ENCODE measurements at places on chromosomes 5 and 9.

DNA sequence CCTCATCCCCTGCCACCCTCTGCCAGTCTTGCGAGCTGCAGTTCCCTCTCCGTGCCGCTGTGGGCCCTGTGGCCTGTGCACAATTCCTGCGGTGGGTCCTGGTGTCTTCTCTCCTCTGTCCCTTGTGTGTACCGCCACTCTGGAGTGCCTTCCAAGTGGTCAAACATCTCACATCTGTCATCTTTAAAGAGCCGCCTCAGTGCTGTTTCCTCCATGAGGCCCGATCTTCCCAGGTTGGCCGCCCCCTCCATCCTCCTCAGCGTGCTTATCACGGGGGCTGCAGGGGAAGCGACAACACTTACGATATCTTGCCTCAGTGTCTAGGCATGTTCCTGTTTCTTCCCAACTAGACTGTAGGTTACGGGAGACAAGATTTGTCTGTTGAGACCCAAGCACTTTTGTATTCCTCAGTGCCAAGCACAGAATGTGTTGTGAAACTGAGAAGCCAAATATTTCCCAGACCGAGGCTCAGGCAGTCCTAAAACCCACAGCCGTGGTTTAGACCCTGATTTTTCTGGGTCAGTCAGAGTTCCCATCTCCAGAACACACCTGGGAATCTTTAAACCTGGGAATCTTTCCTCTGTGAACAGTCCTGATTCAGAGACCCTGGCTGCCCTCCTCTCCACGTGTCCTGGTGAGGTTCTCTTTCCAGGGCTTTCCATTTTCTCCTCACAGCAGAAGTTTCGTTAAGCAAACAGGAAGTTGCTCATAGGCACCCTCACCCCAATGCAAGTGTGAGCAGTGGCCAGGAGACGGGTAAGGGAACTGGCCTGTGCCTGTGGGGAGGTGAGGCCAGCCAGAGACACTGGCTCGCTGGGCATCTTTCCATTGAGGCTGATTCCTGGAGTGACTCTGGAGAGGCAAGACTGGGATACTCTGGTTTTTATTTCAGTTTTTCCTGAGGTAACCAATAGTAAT lies 28.8 kb downstream of the SLC46A2 start:
- DNase-seq, result no peak

DNA sequence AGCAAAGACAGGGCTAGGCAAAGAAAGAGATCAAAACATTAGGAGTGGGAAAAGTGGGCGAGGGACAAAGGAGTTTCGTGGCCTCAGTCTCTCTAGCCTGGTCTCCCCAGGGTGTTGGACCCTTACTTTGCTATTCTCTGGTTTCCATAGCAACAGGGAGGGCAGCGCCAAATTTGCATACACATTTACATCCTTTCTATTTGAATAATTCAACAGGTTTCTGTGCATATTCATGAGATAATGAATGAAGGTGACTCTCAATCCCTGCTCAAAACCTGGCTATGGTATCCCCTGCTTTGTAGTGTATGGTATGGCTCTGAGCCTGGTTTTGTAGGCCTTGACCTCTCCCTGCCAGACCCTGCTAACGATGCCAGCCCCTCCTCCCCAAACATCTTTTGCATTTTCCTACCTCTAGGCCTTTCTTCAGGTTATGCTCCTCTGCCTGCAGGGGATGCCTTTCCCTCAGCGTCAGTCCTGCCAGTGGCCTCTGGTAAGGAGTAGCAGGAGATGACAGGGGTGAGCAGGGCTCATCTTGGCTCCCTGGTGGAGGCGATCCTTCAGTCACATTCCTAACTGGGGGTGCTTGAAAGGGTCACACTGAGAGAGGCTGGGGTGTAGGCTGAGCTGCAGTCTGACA lies 9.8 kb downstream of the RPP25L start:
- no peak for DNase-seq

DNA sequence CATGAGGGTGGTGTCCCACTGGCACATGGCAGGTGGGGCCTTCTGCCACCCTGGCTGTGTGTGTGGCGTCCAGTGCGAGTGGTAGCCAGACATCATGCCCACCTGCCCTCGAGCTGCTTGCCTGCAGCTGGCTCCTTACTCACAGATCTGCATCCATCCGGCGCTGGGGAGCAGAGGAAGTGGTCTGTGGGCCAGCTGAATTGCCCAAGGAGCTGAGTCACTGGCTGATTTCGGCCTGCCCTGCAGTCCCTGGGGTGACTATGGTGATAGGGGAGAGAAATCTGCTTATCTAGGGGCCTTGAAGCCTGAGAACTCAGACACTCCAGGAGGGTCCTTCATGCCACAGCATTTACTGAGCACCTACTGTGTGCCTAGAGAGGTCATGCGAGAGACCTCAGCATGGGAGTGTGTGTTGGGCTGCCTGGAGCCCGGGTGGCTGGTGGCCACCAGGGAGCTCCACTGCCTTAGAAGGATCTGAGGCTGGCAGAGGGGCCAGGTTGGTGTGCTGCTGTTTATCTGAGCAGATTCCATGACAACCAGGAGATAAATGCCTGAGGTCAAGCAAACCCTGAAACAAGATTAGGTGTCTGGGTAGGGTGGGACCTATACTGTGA lies 57.1 kb downstream of the SLC22A5 start:
- no peak for DNase-seq

DNA sequence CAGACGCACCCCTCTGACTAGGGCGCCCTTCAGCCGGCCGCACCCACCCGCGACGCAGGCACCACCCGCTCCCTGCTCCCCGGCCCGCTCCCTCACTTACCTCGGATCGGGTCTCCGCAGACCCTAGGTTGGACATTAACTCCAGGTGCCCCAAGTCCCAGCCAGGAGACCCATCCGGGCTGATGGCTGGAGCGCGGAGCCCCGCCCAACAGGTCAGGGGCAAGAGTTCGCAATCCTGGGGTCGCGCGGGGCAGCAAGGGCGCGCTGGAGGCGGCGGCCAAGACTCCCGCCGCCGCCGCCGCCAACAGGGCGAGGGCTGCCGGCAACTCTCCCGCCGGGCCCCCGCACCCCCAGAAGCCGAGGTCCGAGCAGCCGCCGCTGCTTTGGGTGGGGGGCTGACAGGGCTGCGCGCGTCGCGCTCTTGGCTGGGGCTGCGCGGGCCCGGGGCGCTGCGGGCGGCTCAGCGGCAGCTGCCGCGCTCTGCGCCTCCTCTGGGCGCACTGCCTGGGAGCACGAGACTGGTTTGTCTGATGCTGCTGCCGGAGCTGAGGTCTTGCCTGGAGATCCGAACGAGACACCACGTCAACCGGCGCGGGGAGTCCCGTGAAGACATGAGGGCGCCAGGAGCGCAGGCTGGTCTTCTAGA lies at the start of gene GDNF:
TSS of gene GDNF (minus strand) at position 635 of the 646 bp plus-strand sequence. CDS start 5,245 bp downstream, outside the sequence.
- DNase-seq, result no peak

GRCh38 chr9:96453625-96454024 lies 3.7 kb downstream of the HABP4 start:
- DNase-seq, result no peak

GRCh38 chr5:95447961-95448360 lies 56.8 kb downstream of the FAM81B start:
- no peak for DNase-seq

GRCh38 chr5:147234825-147235635 lies at the start of gene STK32A:
STK32A (plus strand) TSS chr5:147235026; CDS start chr5:147239635, 4,609 bp downstream.
- DNase-seq, result no peak

DNA sequence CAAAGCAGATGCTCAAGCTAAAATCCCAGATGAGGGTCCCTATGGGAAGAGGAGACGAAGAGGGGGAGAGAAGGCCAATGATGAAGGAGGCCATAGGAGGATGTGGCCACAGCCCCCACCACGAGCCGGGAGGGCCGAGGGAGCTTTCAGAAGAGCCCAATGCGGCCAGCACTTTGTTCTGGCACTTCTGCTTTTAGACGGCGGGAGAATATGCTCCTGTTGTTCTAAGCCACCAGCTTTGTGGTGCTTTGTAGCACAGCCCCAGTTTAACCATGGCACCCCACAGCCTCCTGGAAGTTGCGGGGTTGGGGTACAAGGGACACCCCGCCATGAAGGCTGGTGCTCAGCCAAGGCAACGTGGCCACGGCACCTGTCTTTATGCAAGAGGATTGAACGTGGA lies 33.4 kb downstream of the LPCAT1 start:
- DNase-seq, result no peak

- no peak for DNase-seq
Observed at GRCh38 chr9:15293804-15294316, 13.2 kb downstream of the TTC39B start.

- no peak for DNase-seq
Observed at GRCh38 chr5:126973193-126973592, 57.2 kb downstream of the MARCHF3 start.

DNA sequence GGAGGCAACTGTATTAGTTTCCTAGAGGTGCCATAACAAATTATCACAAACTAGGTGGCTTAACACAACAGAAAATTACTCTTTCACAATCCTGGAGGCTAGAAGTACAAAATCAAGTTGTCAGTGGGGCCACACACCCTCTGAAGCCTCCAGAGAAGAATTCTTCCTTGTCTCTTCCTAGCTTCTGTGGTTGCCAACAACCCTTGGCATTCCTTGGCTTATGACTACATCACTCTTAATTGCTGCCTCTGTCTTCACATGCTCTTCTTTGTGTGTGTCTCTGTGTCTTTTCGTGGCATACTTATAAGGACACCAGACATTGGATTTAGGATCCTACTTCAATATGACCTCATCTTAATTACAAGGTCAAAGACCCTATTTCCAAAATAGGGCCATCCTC lies 327.5 kb downstream of the CHSY3 start:
- DNase-seq, result no peak

DNA sequence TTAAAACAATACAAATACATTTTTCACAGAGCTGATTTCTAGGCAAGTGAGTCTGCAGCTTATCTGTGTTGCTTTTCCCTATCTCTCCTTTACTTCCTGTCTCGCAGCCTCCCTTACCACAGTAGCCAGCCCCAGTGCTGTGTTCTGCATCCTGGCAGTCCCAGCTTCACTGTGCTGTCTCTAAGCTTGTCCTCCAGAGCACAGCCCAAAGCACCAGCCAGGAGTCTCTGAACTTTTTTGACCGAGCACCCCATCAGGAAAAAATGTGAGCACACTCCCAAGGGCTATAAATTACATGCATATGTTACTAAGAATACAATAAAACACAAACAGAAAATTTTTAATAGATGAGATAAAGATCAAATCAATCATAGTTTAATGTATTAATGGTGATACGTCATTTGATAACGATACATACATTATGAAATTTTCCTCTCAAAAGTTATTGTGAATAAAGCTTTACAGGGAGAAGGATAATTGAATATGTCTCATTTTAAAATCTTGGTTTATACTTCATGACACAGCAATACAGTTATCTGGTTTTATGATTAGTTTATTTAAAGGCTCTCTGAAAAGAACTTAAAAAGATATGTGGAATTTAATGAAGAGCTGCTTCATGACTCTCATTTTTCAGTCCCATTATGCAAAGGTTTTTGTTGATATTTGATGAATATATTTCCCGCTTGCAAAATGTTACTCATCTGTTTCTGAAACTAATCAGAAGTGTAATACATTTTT lies 7.3 kb upstream of the RHOBTB3 start:
- no peak for DNase-seq

GRCh38 chr9:137095664-137096517 lies 9.1 kb downstream of the MAN1B1 start:
- DNase-seq, result peak; percentile 80

GRCh38 chr9:8346296-8346695 lies 546.7 kb upstream of the DMAC1 start:
- no peak for DNase-seq

- no peak for DNase-seq
Observed at GRCh38 chr5:38548064-38548759, 8.2 kb downstream of the LIFR start.

DNA sequence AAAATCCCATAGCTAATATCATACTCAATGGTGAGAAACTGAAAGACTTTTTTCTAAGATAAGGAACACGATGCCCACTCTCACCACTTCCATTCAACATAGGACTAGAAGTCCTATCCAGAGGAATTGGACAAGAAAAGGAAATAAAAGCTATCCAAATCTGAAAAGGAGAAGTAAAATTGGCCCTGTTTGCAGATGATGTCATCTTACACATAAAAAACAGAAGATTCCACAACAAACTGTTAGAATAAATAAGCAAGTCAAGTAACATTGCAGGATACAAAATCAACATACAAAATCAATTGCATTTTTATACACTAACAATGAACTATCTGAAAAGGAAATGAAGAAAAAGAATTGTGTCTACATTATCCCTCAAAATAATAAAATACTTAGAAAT lies 308.0 kb downstream of the MCTP1 start:
- DNase-seq, result no peak

- no peak for DNase-seq
Observed at GRCh38 chr9:117305454-117305853, 109.4 kb downstream of the ASTN2 start.

GRCh38 chr5:173720286-173720952 lies 104.0 kb upstream of the BOD1 start:
- no peak for DNase-seq

GRCh38 chr9:6055216-6055615 lies 39.8 kb upstream of the RANBP6 start:
- peak; percentile 27 for DNase-seq

GRCh38 chr5:115151208-115151805 lies 18.4 kb downstream of the TRIM36 start:
- DNase-seq, result no peak

- no peak for DNase-seq
Observed at GRCh38 chr5:31133488-31133887, 60.0 kb upstream of the CDH6 start.

DNA sequence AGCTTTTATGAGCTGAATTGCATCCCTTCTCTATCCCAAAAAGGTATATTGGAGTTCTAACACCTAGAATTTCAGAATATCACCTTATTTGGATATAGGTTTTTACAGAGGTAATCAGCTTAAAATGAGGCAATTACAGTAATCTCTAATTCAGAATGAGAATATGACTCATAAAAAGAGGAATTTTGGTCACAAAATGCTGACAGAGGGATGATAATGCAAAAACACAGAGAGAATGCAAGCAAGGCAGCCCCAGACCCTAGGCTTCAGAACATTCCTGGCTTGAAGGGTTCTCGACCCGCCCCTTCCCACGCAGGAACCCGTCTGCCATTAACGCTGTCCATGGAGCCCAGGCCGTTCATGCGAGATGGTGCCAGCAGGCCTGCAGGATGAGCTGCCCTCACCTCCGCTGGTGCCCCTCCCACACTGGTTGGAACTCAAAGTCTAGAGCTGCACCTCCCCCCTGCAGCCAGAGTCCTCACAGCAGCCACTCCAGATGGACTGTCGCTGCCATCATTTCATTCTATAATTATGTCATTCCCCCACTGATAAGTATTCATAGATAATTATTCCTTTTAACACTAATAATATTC lies 1173.4 kb upstream of the ACO1 start:
- DNase-seq, result peak; percentile 1

GRCh38 chr9:13432904-13433303 lies 153.4 kb upstream of the MPDZ start:
- no peak for DNase-seq

Measured in stimulated activated CD4-positive, alpha-beta T cell treated with anti-CD3 and anti-CD28 coated beads, TNF-alpha, amount 100 ng/mL, for 48 hours (primary cell).